ENCODE measurements at places on chromosomes 7 and 10.

DNA sequence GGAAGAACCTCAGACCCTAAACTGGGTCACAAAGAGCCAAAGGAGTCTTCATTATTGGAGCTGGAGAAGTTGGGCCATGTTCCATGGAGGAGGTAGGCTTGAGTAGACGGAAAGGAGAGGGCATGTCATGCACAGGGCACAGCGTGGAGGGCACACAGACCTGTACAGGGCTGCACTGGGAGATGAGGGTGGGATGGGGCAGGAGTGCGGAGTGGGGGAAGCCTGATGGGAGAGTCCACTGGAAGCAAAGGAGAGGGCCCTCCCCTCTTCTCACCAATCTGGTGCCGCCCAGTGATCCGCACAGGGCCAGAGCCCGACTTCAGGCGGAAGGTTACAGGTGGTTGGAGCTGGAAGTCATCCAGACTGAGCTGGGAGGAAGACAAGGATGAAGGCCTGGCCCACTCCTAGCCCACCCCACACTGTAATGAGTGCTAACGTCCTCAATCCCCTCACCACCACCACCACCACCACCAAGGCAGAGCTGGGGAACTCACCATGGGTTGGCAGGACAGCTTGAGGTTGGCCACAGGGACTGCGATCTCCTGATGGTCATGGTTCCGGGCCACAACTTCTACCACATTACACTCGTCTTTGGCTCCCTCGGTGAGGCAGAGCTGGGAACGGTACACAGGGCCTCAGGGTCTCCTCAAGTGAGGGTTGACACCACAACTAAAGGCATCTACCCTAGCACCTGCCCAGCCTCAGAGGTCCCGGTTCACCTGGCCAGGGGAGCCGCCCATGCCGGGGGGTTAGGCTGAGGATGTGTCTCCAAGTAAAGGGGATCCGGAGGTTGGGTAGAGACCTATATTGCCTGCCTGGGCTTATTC is 1.0 kb downstream of the NPM3 start:
- no peak for DNase-seq

GRCh38 chr10:97428572-97428981 is 2.6 kb downstream of the PGAM1 start:
- no peak for DNase-seq

DNA sequence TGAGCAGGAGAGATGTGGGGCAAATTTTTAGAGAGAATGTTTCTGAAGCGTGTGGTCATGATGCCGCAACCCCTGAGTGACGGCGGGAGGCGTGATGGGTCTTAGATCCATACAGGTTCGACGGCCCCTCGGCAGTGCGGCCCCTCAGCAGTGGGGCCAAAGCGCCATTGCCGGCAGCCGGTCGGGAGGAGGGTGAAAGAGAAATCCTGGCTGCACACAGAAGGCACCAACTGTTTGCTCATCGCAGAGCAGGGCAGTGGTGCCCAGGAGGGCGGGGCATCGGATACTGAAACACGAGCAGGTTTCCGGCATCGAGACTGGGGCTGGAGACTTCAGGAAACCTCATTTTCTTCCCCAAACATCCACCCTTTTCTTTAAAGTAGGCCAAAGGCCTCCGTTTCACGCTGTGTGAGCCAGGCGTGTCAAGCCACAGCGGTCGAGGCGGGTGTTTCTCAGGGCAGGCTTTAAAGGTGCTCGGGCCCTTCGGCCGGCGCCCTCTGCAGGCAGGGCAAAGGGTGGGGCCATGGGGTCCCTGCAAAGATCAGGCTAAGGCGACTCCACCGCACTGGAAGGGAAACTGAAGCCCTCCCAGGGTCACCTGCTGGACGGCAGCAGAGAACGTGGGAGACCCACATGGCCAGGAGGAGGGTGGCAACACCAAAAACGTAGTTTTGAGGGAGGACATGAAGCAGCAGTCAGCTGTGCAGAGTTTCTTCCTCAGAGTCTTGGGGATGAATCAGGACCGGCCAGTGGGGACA is 42.0 kb upstream of the PPP2R2D start:
- DNase-seq, result no peak

- peak; percentile 81 for DNase-seq
Measured at GRCh38 chr7:95608359-95609173, 12.2 kb upstream of the PDK4 start.

DNA sequence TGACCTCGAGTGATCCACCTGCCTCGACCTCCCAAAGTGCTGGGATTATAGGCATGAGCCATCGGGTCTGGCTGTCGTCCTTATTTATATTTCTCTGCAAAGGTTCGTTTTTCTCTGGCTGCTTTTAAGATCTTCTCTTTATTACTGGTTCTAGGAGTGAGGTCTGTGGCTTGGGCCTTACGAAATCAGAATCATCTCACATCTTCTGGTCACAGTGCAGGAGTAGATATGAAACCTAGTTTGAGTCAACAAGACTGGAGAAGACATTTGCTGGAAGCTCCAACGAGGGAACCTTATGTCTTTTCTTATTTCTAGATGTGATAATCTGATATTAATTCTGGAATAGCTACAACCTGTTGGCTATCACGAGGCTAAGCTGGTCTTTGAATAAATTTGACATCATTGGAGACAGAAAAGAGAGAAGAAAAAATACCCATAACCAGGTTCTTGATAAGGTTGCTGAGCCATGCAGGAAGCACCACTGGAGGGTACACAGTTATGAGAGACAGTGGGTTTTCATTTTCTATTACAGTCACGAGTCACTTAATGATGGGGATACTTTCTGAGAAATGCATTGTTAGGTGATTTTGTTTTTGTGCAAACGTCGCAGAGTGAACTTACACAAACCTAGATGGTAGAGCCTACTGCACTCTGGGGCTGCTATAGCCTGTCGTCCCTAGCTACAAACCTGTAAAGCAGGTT is 25.6 kb upstream of the IL15RA start:
- no peak for DNase-seq
